ENCODE measurements at places on chromosomes 11 and 22.

GRCh38 chr11:11373934-11374333 is 20.9 kb upstream of the CSNK2A3 start:
- no peak for DNase-seq

DNA sequence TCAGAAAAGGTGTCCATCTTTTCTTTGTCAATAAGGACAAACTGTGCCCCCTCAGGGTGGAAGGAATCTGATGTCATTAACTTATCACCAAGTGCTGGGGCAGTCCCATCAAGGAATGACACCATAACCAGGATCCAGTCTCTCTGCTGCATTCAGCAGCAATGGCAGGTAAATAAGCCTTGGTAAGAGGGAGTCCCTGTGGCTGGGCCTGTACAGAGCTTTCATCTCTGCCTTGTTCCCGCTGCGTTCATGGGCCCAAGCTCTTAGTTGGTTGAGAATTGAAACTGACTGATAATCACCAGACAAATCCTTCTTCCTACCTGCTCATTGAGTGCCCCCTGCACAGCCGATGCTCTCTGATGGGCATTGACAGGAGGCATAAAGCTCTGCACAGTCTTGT is 22.7 kb downstream of the EIF3F start:
- no peak for DNase-seq

GRCh38 chr11:115963156-115963555 is 458.9 kb upstream of the CADM1 start:
- DNase-seq: no peak

GRCh38 chr11:5243816-5244180 is 5.9 kb downstream of the HBG1 start:
- DNase-seq: no peak

GRCh38 chr11:10503221-10503620 is 37.8 kb downstream of the RNF141 start:
- no peak for DNase-seq

DNA sequence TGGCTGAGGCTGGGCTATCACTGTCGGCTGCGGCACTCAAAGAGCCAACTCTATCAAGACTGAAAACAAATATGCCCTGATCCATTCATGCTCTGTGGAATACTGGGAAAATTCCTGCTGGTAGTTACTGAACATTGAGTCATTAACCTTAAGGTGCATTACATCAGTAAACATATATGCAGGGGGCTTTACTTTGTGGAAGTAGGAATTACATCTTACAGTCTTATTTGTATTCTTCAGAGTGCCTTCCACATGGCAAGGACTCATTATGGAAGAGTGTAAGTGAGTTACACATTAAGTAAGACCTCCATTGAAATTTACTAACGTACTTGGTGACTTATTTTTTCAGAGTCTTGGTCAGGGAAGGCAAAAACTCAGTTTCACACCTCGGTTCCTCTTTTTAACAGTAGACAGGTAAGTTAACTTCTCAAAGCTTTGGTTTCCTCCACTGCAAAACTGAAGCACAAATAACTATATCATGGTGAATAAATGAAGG is 4.5 kb downstream of the OR5B21 start:
- DNase-seq: no peak

DNA sequence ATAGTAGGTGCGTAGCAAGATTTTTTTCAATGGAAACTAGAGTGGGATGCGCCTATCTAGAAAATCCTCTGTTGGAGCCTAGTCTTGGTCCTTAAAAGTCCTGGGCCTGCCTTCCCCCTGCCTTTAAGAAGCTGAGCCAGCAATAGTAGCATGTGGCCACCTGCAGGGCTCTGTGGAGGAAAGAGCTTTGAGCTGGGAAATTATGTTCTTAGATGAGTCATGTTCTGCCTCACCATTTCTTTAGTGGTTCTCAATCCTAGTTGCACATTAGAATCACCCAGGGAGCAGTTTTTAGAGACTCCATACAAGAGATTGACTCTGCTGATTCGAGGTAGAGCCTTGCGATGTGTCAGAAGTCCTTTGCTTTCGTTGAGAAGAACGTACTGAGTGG is 133.5 kb downstream of the COMMD9 start:
- DNase-seq: no peak

DNA sequence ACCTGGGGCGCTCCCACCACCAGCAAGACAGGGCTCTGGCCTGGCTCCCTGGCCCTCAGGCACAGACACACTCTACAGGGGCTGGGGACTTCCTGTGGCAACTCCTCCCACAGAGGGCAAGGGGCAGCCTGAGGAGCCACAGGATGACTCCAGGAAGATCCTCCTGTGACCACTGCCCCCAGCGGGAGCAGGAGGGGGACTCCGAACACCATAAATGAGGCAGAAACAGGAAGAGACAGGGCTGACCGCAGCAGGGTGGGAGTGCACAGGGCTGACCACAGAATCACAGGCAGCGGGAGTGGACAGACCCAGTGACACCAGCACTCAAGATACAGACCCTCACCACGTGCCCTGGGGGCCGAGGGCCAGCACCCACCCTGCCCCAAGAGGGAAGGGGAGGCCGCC is 10.8 kb downstream of the ARAP1 start:
- DNase-seq: no peak

- DNase-seq: no peak
Observed at GRCh38 chr22:28075358-28075981, 156.4 kb upstream of the PITPNB start.

- DNase-seq: no peak
Observed at GRCh38 chr22:27621486-27622070, 180.0 kb downstream of the MN1 start.

DNA sequence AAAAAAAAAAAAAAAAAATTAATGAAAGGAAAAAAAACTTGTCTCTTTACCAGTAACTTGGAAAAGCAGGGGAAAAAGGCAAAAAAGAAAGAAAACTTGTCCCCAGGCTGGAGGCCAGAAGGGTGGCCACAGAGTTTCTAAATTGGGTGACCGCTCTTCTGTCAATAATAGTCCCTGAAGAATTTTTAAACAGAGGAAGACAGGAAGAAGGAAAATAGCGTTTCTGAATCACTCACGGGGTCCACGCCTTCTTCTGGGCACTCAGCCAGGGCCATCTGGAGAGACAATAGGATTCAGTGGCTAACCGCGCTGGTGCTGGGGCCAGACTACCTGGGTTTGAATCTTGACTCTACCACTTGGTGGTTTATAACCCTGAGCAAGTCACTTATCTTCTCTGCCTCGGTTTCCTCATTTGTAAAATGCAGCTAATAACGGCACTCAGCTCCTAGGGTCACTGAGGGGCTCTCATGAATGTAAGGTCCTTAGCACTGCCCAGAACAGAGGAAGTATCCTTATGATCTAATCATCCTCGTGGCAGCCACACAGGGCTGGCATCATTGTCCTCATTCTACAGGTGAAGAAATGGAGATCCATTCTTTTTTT is 7.0 kb downstream of the C11orf86 start:
- peak; percentile 84 for DNase-seq

GRCh38 chr11:46352063-46352841 is 5.0 kb downstream of the DGKZ start:
- DNase-seq: no peak

GRCh38 chr11:36534276-36534840 is 24.3 kb upstream of the TRAF6 start:
- DNase-seq: no peak

GRCh38 chr22:49188091-49188490 is 639.6 kb downstream of the BRD1 start:
- DNase-seq: no peak

GRCh38 chr11:110797453-110797852 is 85.2 kb upstream of the ARHGAP20 start:
- DNase-seq: no peak

DNA sequence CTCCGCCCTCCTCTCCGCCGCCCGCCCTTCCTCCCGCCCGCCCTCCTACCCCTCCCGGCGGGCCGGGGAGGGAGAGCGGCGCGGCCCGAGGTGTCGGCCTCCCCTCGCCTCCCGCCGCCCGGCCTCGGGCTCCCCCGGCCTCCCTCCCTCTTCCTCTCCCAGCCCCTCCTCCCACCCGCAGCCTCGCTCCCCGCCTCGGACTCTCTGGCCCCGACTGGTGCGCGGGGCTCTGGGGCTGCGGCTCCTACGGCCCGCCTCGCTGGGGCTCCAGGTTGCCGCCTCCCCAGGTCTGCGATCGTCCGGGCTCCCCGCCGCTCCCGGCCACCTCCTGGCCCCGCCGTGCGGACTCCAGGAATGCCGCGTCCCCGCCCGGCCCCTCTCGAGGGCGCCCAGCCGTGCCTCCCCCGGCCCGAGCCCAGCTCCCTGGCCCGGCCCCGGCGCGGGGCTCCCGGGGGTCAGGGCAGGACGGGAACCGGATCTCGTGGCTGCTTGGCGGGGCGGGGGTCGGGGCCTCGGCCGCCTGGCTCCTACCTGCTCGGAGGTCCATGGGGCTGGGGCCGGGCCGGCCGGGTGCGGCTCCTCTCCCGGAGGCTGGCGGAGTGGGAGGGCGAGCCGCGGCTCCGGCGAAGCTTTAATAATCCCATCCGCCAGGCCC is at the start of gene CLCF1:
Gene CLCF1, minus strand, starts transcription at position 606 of the 655 bp plus-strand sequence. Its CDS starts 59 bp downstream, at position 547.
- no peak for DNase-seq

GRCh38 chr22:45204819-45205218 is 35.9 kb downstream of the KIAA0930 start:
- no peak for DNase-seq

DNA sequence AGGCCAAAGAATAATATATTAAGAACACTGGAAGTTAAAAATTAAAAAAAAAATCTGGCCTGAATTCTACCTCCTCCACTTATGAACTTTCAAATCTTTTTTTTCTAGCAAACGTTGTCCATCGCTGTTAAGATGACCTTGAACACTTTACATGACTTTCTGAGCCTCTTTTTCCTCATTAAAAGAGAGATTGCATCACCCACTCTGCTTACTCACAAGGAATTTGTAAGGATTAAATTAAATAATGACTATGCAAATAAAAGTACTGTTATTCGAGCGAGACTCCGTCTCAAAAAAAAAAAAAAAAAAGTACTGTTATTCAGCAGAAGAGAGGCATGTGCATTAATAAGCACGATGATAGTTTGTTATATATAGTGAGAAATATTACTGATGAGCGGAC is 285.1 kb upstream of the CCDC90B start:
- DNase-seq: no peak

DNA sequence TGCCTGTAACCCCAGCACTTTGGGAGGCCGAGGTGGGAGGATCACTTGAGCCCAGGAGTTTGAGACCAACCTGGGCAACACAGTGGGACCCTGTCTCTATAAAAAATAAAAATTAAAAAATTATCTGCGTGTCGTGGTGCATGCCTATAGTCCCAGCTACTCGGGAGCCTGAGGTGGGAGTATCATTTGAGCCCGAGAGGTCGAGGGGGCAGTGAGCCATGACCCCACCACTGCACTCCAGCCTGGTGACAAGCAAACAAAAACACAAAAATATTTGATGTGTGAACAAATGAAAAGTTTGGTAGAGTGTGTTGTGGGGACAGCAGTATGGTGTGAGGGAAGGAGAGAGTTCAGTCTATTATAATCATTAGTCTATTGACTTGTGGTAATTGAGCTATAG is 90.8 kb upstream of the PARVA start:
- no peak for DNase-seq

DNA sequence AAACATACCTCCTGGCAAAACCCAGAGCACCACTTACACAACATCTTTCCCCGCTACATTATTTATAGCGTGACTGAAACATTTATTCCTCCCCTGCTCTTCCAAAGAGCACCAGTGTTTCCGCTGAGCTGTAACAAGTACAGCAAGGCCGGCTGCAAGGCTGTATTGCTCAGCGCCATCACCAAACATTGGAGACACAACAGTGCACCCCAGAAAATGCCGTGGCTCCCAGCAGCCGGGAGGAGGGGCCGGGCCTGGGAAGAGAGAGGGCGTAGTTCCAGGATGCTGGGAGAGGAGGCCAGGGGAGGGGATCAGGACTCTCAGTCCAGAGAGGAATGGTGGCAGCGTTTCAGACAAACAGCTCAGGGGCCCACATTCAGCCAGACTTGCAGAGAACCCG is 133.2 kb downstream of the DSCAML1 start:
- no peak for DNase-seq

DNA sequence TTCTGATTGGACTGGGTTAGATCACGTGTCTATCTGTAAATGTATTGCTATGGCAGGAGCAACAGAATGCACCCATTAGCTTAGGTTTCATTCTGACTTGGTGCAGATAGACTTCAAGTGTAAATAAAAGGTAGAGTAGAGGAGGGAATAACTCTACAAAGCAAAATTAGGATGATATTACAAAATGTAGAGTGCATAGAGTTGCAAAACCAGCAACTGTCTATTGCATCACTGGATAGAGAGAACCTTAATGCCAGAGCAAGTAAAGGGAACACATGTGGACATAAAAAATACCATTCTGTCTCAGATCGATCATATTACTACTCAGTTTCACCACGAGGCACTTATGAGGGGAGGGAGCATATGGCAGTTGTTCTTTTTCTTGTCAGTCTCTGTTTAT is 22.0 kb upstream of the CAT start:
- no peak for DNase-seq

DNA sequence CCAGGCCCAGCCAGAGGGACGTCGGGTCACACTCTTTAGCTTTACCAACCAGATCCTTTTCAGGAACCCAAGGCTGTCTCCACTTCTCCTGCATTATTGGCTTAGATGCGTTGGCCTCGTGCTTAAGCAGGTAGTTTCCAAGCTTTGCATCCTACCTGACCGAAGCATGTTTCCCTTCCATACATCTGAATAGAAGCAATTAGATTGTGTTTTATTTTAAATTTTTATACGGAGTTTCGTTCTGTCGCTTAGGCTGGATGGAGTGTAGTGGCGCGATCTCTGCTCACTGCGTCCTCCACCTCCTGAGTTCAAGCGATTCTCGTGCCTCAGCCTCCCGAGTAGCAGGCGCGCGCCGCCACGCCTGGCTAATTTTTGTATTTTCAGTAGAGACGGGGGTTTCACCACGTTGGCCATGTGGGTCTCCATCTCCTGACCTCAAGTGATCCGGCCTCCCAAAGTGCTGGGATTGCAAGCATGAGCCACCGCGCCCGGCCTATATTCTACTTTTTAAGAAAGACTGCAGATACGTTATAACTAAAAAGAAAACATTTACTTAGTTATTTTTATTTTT is 677 bp downstream of the DYNC2H1 start:
- DNase-seq: peak; percentile 24

GRCh38 chr22:22474733-22475132 is 33.8 kb downstream of the ZNF280B start:
- no peak for DNase-seq

- no peak for DNase-seq
Observed at GRCh38 chr11:43969543-43969942, 27.1 kb downstream of the C11orf96 start.

- no peak for DNase-seq
Observed at GRCh38 chr11:13338019-13338426, 60.4 kb downstream of the BMAL1 start.
